HS-27A (cell line): ENCODE measurements at places on chromosomes 11 and 22.
A peak's percentile ranks its signal among the peaks of the same experiment; 100 is the strongest.

DNA sequence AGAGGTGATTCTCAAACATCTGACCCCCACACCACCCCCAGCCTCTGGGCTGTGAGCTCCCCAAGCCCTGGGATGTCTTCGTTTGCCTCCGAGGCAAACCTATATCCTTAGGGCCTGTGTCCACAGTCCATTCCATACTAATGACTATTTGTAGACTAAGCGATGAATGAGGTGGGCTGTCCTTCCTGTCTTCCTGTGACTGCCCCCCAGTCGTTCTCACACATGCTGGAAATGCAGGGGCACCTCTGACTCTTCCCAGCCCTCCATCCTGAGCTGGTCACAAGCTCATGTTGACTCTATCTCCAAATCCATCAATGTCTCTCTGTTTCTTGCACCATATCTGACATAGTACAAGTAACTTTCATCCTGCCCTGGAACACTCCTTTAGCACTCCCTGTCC lies 4.8 kb downstream of the ATG16L2 start:
- no peak for DNase-seq

DNA sequence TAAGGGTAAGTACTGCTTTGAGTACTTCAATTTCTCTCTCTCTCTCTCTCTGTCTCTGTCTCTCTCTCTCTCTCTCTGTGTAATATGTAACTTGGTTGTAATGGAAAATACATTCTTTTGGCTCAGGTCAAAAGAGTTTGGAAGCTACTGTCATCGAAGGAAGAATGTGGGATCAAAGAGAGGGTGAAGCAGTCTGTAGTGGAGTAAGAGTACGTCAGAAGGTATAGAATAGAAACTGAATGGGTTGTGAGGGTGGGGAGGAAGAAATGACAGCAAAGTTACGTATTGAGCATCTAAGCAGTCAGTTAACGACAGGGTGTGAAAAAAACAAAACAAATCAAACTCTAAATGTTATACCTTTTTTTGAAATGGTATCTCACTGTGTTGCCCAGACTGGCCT lies 10.0 kb downstream of the NCAM1 start:
- no peak for DNase-seq

GRCh38 chr11:65416841-65417701 lies 5.5 kb upstream of the NEAT1 start:
- no peak for DNase-seq

DNA sequence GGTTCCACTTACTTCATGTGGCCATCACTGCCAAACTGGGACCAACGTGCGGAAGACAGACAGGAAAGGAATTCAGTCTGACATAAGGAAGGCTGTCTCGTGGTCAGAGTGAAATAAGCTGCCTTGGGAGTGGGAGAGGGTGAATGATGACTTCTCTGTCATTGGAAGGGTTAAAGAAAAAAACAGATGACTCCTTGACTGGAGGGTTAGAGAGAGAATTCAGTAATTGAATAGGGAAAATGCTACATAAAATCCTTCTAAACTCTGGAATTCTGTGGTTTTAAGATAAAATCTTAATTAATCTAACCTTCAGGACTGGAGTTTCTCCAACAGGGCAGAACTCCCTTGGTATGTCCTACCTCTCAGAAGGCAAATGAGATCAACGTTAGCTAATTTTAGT lies 33.8 kb downstream of the RAB30 start:
- DNase-seq: no peak

DNA sequence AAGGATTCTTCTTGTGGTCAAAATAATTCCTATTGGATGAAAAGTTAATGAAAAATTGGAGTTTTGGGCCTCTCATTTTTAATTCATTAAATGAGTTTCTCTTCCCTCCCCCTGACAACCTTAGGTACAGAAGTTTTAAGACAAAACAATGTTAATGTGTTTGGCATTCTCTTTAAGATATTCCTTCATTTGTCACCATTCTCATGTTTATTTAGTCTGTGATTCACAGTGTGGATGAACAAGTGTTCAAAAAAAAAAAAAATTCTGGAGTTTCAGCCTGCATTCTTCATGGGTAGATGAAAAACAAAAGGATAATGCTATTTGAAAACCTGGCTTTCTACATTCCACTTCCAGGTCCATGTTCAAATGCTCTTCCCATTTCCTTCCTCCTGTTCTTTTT lies 172.6 kb upstream of the LUZP2 start:
- peak; percentile 38 for DNase-seq
